ENCODE measurements at places on chromosomes 4 and X.

DNA sequence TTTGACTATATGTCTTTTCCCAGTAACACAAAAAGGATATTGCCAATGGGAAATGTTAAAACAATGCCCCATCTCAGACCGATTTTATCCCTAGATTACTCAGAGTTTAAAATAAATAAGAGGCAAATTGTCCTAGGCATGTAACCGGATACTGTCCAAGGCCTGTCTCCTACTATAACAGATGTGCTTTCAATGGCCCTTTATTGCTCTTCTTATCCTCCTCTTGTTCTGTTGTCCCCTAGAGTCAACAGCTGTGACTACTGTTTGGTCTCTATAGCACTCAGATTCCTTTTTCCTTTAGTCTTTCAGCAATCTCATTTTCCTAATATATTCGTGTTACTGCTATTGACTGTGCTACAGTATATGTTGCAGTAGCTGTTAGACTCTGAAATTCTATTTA is 66.8 kb upstream of the PLS3 start:
- no peak for DNase-seq

GRCh38 chrX:116009346-116009745 is 161.2 kb upstream of the AGTR2 start:
- DNase-seq = no peak

DNA sequence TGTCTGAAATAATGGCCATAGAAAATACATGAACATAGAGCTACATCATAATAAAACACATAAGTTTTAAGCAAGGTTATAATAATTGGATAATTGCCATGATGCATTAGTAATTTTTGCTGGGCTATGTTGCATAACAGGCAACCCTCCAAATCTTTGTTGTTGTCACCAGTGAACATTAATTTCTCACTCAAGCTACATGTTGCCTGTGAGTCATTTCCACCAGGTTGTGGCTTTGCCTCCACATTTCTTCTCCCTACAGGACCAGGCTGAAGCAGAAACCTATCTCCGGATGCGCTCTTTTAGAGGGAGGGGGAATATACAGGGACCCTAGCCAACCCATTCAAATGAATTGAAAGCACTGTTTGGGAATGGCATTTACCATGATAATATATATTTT is 347.7 kb downstream of the GABRG1 start:
- DNase-seq = no peak

- no peak for DNase-seq
Observed at GRCh38 chrX:117397844-117398243, 718.8 kb downstream of the KLHL13 start.

DNA sequence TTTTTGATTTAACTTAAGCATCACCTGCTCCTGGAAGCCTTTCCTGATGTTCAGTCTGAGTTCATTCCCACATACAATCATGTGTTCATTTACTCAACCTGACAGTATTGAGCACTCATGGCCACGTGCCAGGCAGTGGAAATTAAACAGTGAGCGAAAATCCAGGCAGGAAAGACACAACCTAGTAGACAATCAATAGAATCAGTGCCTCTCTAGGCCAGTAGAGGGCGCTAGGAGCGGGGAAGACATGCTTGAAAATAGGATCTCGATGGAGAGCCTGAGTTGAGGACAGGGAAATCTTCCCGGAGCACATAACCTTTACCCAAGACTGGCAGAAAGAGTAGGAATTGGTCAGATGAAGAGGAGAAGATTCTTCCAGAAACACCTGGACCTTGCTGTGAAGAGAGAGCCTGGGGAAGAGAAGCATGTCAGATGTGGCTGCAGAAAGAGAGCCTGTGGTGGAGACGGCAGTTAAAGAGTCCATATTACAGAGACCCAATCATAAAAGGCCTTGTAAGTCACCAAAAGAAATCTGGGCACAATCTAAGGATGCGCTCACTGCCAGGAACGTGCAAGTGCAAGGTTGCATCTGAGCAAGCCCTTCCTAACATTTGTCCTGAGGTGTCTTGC is 103.5 kb downstream of the LDB2 start:
- DNase-seq = no peak

- DNase-seq = no peak
Observed at GRCh38 chr4:124631760-124632159, 80.8 kb downstream of the ANKRD50 start.

DNA sequence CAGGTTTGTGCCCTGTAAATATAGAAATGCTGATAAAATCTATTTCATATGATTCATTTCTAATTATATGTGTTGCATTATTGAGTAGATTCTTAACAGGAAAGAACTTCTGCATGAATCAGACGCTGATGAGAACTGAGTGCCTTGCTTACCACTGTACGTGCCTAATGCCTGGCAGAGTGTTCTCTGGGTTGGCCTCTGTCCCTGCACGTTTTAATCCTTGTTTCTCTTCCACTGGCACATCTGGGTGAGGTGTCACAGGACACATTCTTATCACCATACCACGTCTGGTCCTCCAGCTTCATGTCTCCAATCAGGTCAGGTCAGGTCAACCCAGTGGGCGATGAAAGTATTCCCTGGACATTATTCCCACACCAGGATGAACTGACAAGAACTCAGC is 53.6 kb downstream of the KLF3 start:
- DNase-seq = no peak

DNA sequence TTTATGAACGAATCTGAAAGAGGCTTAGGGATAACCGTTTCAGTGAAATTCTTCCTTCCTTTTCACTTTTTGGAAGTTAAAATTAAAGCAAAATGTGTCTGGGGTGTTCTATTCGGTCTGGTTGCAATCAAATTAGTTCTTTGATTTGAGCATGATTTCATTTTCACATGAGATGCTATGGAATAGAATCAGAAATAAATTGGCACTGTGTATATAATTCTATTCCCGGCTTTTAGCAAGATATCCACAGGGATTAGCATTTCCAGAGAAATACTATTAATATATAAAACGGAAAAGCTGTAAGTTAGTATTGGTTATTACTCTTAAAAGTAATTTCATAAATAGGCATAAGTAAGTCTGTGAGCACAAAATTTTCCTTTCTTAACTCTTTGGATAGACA is 1676.8 kb upstream of the PCDH7 start:
- no peak for DNase-seq

GRCh38 chr4:137069473-137069872 is 462.8 kb downstream of the PCDH18 start:
- no peak for DNase-seq

DNA sequence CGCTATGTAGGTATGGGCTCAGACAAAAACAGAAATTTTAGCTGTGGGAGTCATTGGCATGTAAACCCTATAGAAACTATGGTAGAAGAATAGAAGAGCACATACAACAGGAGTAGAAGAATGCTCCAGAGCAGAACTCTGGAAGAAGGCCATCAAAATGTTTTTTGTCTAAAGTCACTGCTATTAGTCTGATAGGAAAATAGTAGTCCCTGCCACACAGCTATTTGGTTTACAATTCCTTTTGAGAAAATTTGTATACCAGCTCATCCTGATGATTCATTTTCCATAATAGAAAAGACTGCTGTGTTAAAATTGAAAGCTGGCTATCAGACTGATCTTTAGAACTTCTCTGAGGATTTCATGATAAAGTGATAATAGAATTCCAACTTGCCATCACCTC is 32.8 kb upstream of the ADAD1 start:
- DNase-seq = no peak

DNA sequence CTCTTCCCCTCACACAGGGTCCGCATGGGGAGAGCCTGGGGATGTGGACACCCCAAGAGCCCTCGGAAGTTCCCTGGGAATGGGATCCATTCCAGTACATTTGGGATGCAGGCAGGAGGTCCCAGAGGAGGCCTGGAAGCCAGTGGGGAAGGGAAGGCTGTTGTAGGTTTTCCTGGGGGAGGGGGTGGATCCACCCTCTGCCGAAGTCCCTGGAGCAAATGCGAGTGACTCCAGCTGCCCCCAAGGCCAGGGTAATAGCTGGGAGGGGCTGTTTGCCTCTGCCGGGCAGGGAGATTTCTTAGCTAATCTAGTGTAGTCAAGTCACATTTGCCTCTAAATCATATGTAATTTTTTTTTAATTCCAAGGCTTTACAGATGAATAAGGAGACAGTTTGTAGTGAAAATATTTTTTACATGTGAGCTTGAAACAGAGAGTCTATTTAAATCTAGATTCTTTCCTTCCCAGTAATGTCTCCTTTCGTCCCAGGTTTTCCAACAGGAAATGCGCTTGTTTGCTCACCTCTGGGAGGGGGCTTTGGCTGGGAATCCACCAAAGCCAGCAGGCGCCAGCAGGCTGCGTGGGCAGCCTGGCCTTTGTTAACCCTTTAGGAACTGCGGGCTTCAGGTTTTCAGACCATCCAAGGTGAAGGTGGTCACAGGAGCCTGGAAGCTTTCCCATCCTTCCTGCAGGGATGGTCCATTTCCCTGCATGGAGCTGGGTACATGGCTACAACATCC is 26.8 kb downstream of the SH3TC1 start:
- no peak for DNase-seq

DNA sequence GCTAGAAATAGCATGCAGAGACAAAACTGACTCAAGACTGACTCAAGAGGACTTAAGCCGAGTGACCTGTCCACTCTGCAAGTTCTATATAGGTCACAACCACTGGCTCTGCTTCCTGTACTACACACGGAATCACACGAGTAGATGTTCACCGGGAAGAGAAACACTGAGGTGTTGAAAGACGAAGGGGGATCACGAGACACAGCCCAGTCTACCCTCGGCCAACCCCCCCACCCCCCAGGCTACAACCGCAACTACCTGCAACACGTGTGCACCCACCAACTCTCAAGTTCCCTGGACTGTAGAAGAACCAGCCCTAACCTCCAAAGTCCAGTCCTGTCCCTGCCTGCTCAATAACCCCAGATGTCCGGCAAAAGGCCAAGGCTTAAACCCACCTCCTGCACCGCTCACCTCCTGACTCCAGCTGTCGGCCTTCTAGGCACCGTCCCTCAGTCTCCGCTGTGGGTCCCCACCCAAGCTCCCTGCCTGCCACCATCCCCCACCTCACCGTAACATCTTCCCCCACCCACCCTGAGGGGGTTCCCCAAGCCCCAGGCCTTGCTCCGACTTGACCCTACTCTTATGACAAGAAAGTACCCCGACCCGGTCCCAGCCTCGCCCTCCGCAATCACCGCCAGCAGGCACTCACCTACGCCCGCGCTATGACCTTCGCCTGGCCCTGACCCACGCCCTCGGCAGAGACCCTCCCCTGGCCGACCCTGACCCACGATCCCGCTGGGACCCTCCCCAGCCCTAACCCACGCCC is 739 bp downstream of the GAK start:
- no peak for DNase-seq

GRCh38 chr4:147479376-147479775 is 1.5 kb upstream of the EDNRA start:
- no peak for DNase-seq

DNA sequence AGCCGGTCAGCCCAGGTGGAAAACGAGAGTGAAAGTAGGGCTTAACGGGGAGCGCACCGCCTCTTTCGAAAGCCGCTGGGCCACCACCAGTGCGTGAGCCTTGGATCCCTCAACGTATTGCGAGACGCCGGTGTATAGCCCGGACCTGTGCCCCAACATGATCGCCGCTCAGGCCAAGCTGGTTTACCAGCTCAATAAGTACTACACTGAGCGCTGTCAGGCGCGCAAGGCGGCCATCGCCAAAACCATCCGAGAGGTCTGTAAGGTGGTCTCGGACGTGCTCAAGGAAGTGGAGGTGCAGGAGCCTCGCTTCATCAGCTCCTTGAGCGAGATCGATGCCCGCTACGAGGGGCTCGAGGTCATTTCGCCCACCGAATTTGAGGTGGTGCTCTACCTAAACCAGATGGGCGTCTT is 929 bp downstream of the MAB21L2 start:
- DNase-seq = no peak

GRCh38 chr4:94889523-94889922 is 131.8 kb downstream of the BMPR1B start:
- no peak for DNase-seq

DNA sequence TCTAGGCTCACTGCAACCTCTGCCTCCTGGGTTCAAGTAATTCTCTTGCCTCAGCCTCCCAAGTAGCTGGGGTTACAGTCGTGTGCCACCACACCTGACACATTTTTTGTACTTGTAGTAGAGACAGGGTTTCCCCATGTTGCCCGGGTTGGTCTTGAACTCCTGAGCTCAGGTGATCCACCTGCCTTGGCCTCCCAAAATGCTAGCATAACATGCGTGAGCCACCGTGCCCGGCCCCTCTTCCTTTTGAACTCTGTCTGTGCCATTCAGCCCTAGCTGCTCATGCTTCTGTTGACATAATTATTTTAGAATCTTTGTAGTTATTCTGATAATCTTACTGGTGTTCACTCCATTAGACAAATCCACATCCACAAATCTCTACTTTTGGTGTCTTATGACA is 1231.3 kb upstream of the ADGRL3 start:
- DNase-seq = no peak

GRCh38 chrX:10121787-10122186 is 35.0 kb upstream of the CLCN4 start:
- DNase-seq = no peak

DNA sequence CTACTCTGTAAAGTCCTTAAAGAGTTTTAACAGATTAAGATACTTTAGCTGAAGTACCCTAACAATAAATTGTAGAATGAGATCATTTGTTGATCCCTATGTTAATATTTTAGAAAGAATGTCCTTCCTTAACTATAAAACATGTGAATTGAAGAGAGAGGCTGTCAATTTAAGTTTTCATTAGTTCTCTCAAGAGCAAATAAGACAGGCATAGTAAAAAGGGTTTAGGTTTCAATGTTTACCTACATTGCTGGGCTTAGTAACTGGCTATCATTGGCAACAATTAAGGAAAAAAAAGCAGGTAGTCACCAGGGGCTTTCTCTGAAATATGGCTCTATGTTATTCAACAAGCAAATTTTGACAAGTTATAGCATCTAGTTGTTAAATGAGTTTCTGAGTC is 91.5 kb downstream of the ATRX start:
- no peak for DNase-seq

DNA sequence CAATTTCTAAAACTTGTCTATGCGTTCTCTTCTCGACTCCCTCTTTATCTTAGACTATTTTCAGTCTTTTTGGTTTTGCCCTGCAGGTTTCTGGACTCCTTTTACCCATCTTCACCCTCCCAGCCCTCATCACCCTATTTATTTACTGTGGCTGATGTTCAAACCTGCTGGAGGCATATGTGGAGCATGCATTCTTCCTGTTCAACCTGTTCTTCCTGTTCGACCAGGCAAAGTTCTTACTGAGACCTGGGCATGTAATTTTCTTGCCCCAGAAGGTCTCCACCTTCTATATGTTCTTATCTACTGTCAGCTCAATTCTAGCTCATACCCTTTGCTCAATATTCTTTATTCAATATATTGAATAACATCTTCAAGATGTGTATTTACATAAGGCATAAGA is 69.4 kb upstream of the AGA start:
- no peak for DNase-seq

GRCh38 chr4:15031993-15032675 is 29.9 kb downstream of the CPEB2 start:
- DNase-seq = no peak

DNA sequence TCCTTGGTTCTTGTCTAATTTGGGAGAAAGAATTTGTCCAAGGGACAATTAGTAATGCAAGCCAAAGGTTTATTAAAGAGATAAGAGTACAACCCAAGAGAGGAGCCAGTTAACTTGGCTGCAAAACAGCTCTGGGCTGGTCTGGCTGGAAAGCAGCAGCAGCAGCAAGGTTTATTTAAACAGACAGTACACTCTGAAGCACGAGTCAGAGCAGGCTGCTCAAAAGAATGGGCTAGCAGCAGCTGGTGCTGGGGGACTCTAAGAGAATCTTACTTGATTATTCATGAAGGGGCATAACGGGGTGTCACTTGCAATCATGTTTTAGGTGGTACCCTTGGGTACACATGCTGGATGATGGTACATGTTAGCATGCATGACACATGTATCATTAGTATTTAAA is 17.1 kb upstream of the CT47C1 start:
- no peak for DNase-seq
